ENCODE measurements at places on chromosomes 5 and 9. TPM values are rescaled to one million over a fixed set of nuclear protein-coding genes. Genes with fewer than 3 reads are reported as not detected.

DNA sequence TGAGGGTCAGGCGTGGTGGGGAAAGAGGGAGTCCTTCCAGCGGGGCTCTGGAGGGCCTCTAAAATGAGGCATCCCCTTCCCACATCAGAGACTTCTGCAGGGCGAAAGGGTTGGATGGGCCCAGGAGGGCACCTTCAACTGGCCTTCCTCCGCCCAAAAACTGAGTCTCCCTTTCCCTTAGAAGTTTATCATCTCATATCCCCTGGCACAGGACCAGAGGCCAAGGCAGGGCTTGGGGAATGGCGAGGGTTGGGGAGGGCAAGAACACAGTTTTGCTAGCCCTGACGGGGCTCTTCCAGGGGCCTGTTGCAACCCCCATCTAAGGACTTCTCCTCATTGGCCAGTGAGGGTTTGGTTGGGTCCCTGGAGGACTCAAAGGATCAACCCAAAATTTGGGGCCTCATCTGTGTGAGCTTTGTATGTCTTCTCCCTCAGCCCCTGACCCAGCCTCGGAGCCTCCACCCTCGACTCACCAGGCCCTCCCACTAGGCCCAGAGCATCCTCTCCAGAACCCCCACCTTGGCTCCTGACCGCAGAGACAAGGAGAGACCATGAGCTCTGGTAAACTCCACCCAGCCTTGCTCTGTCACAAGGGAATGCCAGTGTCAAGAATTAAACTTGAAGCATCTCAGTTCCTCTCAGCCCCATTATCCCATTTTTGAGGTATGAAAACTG is 24.1 kb downstream of the AQP7 start:
- H3K27me3 ChIP-seq = no peaks in the 10 kb centered on the region
- H3K36me3 ChIP-seq = no peaks in the 10 kb centered on the region
- DNase-seq = no peak
- H3K27ac ChIP-seq = no peak overlapping the region
- H3K4me1 ChIP-seq = no peaks in the 10 kb centered on the region

DNA sequence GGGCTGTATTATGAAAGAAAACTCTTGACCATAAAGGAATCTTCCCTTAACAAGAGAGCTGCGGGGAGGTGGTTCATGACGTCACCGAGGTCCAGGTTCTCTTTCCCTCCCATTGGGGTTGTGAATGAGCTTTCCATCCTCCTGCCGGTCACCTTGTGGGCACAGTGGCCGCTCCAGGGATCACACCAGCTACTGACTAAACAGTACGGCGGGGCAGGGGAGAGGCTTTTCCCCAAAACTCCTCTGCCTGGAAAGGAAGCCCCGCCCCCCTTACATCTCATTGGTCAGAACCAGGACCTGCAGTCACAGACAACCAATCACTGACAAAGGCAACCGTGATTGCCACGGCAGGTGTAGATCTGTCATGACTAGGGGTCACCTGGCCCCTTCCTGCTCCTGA is 35.6 kb downstream of the ROR2 start:
- no peak for DNase-seq
- H3K4me1 ChIP-seq = no peaks in the 10 kb centered on the region
- H3K27me3 ChIP-seq = no peaks in the 10 kb centered on the region

DNA sequence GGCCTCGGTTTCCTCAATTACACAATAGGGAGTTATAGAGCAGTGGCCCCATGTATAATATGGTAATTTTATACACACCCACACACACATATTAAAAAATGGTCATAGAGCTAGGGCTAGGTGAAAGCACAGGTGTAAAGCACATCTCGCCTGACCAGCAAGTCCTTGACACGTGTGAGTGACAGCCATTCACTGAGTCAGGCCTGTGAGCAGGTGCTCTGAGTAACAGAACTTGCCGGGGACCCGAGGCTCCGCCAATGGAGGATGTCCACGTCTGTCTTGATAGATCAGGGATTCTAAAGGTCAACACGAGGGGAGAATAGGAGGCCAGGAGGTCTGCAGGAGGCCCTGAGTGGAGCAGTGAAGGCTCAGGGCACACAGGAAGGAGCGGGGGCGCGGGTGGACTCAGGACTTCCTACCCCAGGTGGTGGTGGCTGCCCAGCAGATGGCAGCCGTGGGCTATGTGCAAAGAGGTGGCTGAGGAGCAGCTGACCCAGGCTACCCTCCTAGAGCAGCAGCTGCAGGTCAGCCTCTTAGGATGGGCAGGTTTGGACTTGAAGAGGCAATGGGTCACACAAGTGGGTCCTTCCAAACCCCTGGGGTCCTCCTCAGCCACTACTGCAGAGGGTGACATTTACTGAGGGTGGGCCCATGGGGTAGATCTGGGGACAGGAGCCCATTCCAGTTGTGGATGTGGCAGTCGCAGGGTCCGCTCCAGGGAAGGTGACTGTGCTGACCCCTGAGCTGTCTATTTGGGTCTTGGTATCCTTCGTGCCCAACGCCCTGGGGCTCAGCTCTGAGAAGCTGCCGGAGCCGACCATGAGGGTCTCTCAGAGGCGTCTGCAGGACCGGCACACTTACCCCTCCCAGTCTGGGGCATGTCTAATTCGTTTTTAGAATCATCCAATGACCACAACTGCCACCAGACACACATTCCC is 45.9 kb downstream of the PRRT1B start:
- H3K27me3 ChIP-seq = no peaks in the 10 kb centered on the region
- no peak overlapping the region for H3K4me3 ChIP-seq
- no peaks in the 10 kb centered on the region for H3K36me3 ChIP-seq
- H3K4me1 ChIP-seq = no peaks in the 10 kb centered on the region
- no peak overlapping the region for H3K27ac ChIP-seq

- peaks cover 5% of the 10 kb centered on the region for H3K36me3 ChIP-seq
- no peak overlapping the region for H3K4me3 ChIP-seq
- peak overlapping the region; percentile 77 for H3K27ac ChIP-seq
- H3K27me3 ChIP-seq = no peaks in the 10 kb centered on the region
Observed at GRCh38 chr5:141598391-141599345, 20.1 kb downstream of the DIAPH1 start.

DNA sequence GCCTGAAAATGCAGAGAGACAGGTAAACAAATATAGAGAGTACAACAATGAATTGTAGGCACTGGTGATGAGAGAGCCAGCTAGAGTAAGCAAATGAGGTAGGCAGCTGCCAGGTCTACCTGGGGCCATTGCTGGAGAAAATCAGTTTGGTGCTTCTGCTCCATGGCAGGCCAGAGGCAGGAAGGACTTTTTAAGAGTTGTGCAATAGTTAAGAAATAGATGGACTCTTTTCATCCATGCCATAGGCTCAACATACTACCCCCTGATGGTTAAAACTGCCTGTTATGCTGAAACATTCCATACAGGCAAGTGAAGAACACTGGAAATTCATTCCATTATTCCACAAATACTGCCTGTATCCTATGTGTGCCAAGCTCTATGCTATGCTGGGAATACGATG is 86.5 kb upstream of the CCDC112 start:
- H3K36me3 ChIP-seq = no peaks in the 10 kb centered on the region
- DNase-seq = no peak
- H3K4me3 ChIP-seq = no peak overlapping the region
- no peak overlapping the region for H3K27ac ChIP-seq

- H3K4me3 ChIP-seq = no peak overlapping the region
- H3K27me3 ChIP-seq = no peaks in the 10 kb centered on the region
- no peak overlapping the region for H3K27ac ChIP-seq
- peaks cover 4% of the 10 kb centered on the region for H3K4me1 ChIP-seq
- no peak for DNase-seq
Observed at GRCh38 chr5:179162351-179163235, 102.4 kb downstream of the ZNF354C start.

DNA sequence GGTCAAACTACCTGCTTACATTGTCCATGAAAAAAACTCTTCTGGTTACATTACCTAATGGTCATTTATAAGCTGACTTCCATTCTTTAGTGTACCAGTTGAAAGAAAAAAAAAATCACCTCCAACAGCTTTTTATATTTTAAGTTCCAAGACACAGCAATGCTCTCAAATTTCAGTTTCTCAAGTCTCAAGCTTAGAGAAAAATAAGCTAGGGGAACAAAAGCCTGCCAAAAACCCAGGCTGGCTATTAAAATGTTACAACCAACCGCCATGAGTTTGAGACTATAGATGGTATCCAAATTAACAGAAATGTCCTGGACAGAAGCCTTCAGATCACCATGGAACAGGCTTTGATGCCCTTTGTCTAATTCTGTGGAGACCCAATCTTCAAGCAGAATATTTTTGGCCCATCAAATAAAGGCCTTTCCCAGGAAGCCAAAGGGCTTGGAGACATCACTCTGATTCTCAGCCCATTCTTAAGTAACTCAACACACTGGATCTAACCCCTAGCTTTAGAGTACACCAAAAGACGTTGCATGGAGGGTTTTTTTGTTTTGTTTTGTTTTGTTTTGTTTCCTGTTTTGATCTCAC is 343.7 kb downstream of the GLIS3 start:
- H3K4me3 ChIP-seq = no peak overlapping the region
- no peaks in the 10 kb centered on the region for H3K27me3 ChIP-seq
- H3K4me1 ChIP-seq = peaks cover 6% of the 10 kb centered on the region
- H3K36me3 ChIP-seq = no peaks in the 10 kb centered on the region

DNA sequence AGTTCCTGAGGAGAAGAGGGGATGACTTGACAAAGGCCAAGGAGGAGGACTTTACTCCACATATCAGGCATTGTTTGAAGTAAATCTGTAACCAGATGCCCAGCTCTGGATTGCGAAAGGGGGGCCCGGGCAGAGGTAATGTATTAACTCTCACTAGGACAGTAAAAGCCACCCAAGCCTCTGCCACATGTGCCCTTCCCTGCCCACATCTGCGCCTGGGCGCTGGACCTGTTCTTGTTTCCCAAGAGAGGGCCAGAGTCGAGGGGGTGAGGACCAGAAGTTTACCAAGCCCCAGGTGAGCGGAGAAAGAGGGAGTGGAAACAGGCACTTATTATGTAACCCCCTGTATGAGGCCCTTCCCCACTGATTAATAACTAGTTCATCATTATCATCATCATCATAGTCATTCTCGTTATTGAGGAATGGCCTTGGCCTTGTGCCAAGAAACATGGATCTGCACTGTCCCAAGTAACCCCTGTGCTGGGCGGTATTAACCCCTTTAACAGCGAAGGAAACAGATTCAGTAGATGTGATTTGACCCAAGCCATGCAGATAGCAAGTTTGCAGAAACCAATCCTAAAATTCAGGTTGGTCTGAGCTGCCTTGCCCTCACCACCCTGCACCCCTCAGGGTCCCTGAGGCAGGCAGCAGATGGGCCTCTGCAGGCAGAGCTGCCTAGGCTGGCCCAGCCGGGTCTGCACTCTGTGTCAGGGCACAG is at the start of gene SLC23A1:
SLC23A1 (minus strand) TSS at position 23 of the 718 bp plus-strand sequence. CDS start 44 bp downstream, outside the sequence.
- H3K27ac ChIP-seq = no peak within 1 kb of the TSS
- no peaks in the 10 kb centered on the region for H3K36me3 ChIP-seq
- DNase-seq = no peak
- H3K4me3 ChIP-seq = no peak within 1 kb of the TSS
- peaks cover 48% of the 10 kb centered on the region for H3K4me1 ChIP-seq
- H3K27me3 ChIP-seq = no peaks in the 10 kb centered on the region

- no peak overlapping the region for H3K27ac ChIP-seq
- H3K4me3 ChIP-seq = no peak overlapping the region
- no peaks in the 10 kb centered on the region for H3K4me1 ChIP-seq
Observed at GRCh38 chr9:130107234-130107861, 53.6 kb downstream of the GPR107 start.

- no peaks in the 10 kb centered on the region for H3K27me3 ChIP-seq
- H3K36me3 ChIP-seq = no peaks in the 10 kb centered on the region
- no peak overlapping the region for H3K27ac ChIP-seq
- H3K4me1 ChIP-seq = peaks cover 22% of the 10 kb centered on the region
Observed at GRCh38 chr9:132883349-132884294, 4.9 kb downstream of the SPACA9 start.

DNA sequence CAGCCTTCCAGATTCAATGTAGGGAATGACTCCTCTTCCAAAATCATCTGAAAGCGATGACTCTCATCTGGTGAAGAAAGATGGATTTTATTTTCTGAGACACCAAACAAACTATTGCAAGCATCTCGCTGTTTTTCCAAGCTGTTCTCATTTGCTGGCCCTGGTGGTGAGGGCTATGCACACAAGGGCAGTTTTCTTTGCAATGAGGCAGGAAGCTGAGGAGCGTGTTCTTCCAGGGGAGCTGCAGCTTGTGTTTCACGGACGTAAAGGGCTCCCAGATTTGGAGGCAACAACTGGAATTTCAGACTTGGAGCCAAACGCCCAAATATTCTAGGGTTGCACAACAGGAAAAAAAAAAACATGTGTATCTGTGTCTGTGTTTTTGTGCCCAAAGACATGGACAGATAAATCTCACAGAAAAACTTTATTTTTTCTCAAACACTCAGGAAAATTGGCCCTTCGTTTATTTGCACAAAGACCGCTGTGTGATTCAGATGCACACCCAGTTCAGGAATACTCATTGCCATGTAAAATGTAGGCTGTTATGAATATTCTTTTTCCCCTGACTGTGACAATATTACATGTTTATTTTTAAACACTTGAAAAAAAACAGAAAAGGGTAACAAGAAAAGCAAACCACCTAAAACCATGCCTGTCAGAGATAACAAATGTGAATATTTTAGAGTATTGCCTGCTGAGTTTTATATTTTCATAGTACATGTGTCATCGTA is 151.3 kb downstream of the GAS1 start:
- H3K27ac ChIP-seq = no peak overlapping the region
- H3K27me3 ChIP-seq = no peaks in the 10 kb centered on the region

DNA sequence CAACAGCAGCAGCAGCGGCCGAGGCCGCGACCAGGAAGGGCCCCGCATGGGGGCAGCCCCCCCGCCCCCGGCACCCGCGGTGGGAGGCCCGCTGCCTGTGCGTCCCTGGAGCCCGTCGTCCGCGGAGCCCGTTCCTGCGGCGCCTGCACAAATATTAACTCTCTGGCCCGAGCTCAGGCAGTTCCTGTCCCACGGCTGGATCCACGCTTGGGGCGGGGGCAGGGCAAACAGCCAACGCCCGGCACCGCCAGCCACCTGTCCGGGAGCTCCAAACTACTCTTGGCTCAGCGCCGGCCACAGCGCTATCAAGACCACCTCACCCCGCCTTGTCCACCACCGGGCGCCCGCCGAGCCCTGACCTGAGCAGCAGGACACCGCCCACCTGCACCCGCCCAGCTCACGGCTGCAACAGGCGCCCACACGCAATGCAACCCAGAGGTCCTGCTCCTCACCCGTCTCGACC is at the start of gene LRRC26:
LRRC26 (minus strand) TSS at position 156 of the 463 bp plus-strand sequence; CDS start at position 48, 108 bp downstream.
- no peaks in the 10 kb centered on the region for H3K27me3 ChIP-seq
- H3K36me3 ChIP-seq = no peaks in the 10 kb centered on the region
- DNase-seq = no peak

- no peaks in the 10 kb centered on the region for H3K4me1 ChIP-seq
- H3K27ac ChIP-seq = no peak overlapping the region
- no peaks in the 10 kb centered on the region for H3K36me3 ChIP-seq
- H3K27me3 ChIP-seq = no peaks in the 10 kb centered on the region
- H3K4me3 ChIP-seq = no peak overlapping the region
Observed at GRCh38 chr5:123120197-123120596, 31.2 kb downstream of the PRDM6 start.

The TNC gene
- 0.36 TPM for total RNA-seq

The WNT8A gene
- not detected for total RNA-seq

The GHR gene
- total RNA-seq = not detected

The TMEM252 gene
- total RNA-seq = not detected

The IL6ST gene
- 0.58 TPM for total RNA-seq

The PRSS3 gene
- 0.40 TPM for total RNA-seq

The STXBP1 gene
- total RNA-seq = 3.6 TPM

The SH3TC2 gene
- total RNA-seq = not detected
